ENCODE measurements at places on chromosomes 3 and 15. TPM values are rescaled to one million over a fixed set of nuclear protein-coding genes. Genes with fewer than 3 reads are reported as not detected.

DNA sequence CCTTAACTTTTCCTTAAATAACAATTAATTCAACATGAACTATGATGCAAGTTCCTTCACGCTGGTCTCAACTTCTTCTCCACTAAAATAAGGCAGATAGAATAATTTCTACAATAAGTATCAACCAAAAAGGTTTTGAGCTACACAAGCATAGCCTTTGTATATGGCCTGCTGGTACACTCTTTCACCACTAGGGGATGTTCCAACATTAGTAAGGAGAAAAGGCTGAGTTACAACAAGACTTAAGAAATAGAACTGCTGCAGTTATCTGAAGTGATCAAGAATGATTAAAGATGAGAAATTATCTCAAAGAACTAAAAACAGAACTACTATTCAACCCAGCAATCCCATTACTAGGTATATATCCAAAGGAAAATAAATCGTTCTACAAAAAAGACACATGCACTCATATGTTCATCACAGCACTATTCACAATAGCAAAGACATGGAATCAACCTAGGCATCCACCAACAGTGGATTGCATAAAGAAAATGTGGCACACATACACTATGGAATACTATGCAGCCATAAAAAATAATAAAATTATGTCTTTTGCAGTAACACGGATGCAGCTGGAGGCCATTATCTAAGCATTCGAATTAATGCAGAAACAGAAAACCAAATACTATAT, 14.4 kb downstream of the ATP13A3 start:
- DNase-seq: no peak

Gene TGM4
- not detected for total RNA-seq

DNA sequence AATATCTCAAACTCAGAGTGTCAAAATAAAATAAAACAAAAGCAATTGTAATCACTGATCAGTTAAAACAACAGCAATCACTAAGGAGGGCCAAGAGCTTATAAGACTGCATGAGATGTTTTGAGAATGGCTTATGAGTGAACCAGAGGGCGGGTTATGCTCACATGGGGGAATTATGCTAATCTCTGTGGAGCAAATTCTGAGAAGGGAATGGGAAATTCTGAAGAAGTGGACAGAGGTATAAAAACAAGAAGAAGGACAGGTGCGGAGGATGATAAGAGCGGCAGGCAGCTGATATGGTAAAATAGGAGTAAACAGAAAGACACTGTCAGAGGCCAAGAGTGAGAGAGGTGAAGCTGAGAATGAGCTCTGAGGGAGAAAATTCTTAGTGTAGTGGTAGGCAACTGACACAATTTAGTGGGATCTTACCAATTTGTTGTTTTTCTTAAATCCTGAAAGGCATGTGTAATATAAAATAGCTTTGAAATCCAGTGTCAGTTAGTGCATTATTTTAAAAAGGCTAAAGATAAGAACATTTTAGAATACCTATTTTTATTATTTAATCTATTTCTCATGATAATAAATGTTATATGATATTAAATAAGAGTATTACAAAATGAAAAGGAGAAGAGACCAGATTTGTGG, 133.8 kb downstream of the SPATA16 start:
- no peak for DNase-seq

DNA sequence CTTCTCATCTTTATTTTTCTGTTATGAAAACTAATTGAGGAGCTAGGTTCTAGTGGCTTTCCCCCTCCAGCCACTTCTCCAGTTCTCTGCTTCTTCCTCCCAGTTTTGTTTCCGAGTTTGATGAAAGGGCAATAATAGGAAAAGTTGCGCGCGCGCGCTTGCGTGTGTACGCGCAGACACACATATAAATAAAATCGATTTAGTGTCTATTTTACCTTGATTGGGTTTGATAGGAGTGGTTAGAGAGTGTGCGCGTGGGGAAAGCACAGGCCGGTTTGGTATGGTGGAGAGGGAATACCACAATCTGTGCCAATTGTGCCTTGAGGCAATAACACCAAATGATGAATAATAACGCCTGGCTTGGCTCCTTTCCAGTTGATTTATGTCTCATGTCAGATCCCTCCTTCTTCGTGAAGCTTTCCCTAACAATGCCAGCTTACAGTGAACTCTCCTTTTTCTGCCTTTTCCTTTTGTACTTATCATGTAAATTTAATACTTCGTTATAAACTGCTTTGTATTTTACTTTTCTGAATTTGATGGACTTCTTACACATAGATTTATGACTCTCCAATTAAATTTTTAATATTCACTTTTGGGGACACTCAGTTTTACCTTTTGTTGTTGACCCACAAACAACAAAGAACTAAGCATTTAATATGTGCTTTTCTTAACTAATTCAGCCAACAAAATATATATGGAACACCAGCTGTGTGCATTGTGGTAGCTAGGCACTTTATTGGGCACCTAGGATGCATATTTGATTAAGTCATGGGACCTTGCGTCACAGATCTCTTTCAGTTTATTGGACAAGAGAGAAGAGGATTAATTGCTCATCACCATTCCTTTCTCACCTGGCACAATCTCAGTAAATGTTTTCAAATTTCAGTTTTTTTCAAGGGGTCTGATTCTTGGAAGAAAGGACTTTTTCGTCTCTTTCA, 1.7 kb downstream of the TIPARP start:
- no peak for DNase-seq

GRCh38 chr15:92606126-92606835, 49.3 kb downstream of the FAM174B start:
- no peak for DNase-seq

DNA sequence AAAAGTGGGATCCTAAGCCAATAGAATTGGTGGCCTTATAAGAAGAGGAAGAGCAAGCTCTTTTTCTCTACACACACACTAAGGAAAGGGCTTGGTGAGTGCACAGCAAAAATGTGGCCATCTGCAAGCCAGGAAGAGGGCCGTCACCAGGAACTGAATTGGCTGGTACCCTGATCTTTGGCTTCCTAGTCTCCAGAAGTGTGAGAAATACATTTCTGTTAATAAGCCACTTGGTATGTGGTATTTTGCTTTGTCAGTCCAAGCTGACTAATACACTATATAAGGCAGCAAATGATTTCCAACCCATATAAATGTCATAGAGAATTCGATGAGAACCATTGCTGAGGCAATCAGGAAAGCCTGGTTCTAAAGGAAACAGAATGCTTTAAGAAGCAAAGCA, 816.3 kb upstream of the SEMA6D start:
- no peak for DNase-seq

- no peak for DNase-seq
Measured at GRCh38 chr3:62073038-62073437, 300.3 kb downstream of the FEZF2 start.

Data from endothelial cell (in vitro differentiated cells).